Suprapubic skin (tissue), 4 donors: ENCODE measurements at places on chromosomes 3 and 15.

DNA sequence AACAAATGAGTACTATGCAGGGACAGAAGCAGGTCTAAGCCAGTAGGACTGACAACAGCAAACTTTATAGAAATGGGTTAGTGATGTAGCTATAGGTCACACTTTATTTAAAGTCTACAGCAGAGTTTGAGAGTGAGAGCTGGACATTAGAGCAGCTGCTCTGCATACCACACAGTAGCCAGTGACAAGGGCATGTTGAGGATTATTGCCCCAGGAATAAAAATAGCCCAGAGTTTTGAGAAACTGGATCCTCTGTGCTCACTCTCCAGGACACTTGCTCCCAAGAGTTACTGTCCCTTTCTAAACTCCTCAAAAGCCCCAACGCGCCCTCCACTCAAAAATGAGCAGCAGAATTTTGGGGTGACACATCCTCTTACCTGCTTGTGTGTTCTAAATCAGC is 21.1 kb downstream of the LRTM1 start:
- DNase-seq = no peak

DNA sequence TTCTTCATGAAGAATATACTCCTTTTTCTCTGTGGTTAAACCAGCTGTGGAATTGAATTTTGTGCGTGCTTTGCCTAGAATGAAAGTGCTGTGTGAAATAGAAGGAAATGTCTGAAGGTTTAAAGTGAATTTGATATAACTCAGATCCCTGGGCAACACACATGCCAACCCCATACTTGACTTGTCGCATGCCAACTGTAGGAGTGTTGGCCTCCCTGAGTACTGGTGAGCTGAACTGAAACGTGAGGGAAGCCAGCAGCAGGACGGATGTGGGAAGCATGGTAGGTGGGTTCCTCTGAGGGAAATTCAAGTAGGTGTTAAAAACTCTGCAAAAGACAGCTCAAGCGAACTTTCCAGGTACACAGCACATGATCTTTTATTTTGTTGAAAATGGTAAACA is 14.7 kb downstream of the FAN1 start:
- DNase-seq = no peak

DNA sequence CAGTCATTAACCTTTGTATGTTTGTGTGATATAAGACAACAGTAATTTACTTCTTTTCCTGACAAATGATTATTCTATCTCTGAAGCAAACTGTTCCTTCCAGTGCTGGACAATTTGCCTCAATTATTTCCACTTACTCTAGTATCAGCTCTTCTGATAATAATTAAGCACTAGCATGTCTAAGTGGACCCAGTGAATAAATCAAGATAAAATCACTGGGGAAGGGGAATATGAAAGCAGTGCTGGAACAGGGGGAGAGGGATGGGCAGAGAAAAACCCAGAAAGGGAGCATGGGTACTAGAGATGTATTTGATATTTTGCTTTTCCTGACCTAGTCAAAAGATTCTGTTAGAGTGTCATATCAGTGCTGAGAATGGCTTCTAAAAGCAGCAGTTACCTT is 54.2 kb downstream of the SYN2 start:
- no peak for DNase-seq

GRCh38 chr3:170840291-170840859 is 29.6 kb downstream of the RPL22L1 start:
- DNase-seq = no peak
